Left renal pelvis (tissue), 4 donors: ENCODE measurements at places on chromosomes 7 and 10.

DNA sequence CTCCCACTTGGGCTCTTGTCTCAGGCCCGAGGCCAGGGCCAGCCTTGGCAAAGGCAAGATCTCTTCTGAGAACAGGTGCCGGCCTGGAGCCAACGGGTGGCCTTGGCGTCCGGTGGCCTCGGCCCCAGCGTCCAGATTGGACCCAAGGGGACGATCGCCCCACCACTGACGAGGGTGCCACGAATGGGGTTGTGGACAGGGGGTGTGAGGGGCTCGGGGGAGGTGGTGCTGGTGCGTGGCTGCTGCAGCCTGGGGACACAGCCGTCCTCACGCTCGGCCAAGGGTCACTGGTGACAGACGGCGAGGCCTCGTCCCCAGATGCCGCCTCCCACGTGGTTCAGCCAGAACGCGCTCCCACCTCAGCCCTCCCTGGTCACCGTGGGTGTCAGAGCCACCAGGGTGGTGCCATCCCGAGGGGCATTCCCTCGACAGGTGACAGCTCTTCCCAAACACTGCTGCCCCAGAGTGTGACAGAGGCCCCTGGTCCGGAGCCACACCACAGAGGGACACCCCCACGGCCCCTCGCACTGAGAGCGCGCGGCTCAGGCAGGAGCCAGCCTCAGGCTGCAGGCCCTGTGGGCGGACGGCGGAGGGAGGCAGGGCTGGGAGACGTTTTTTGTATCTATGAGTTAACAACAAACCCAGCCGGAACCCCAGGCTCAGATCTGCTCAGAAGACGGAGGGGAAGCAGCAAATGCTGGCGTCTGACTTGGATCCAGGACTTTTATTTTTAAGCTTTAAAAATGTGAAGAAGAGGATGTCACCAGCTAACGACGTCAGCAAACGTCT, 18.5 kb upstream of the CFAP46 start:
- DNase-seq, result no peak

GRCh38 chr10:92011560-92012214, 88.1 kb downstream of the BTAF1 start:
- no peak for DNase-seq

DNA sequence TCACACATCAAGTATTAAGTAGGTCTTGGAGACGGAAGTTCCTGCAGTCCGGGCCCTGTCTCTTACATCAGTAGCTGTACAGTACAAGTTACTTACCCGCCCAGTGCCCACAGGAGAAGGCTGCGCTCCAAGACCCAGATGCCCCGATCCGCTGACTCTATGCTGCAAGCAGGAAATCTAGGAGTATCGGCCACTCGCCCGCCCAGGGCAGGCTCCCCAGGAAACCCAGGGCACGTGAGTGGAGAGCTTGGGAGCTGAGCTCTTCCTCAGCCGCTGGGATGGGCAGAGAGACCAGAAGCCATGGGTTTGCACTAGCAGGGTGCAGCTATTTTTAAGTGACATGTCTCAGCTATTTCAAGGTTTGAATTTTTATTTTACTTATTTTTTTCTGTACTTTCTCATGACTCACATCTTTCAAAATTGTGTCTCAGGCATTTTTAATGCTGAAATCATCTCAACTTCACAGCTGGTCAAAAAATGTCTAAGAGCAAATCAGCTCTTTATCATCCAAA, 1.9 kb upstream of the GPER1 start:
- no peak for DNase-seq

- DNase-seq, result no peak
Observed at GRCh38 chr7:29285444-29285793, 90.8 kb downstream of the CHN2 start.

DNA sequence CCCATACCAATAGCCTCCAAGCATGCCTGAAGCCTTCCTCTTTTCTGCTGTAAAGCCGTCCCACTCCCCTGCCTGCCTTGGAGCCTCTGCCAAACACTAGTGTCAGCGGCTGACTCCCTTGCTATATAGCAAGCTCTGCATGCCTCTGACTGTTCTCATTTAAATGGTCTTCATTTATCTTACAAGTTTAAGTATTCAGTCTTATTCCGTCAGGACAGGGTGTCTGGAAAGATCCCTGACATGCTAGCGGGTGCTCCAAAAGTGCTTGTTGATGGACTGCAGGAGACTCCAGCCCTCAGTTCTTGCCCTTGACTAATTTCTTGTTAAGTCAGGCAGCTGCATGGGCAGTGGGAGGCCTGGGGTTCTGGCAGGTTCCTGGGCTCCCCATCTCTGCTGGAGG, 298.7 kb downstream of the GFRA1 start:
- no peak for DNase-seq

GRCh38 chr7:92608380-92609322, 18.5 kb upstream of the FAM133B start:
- no peak for DNase-seq

DNA sequence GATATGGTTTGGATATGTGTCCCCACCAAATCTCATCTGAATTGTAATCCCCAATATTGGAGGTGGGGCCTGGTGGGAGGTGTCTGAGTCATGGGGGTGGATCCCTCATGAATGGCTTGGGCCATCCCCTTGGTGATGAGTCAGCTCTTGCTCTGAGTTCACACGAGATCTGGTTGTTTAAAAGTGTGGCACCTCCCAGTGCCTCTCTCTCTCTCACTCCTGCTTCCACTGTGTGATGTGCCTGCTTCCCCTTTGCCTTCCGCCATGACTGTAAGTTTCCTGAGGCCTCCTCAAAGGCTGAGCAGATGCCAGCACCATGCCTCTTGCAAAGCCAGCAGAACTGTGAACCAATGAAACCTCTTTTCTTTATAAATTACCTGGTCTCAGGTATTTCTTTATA, 4.8 kb upstream of the GCK start:
- no peak for DNase-seq

GRCh38 chr7:41637049-41637448, 65.8 kb downstream of the INHBA start:
- DNase-seq, result no peak

GRCh38 chr10:122021828-122022227, 32.9 kb downstream of the TACC2 start:
- DNase-seq, result no peak

DNA sequence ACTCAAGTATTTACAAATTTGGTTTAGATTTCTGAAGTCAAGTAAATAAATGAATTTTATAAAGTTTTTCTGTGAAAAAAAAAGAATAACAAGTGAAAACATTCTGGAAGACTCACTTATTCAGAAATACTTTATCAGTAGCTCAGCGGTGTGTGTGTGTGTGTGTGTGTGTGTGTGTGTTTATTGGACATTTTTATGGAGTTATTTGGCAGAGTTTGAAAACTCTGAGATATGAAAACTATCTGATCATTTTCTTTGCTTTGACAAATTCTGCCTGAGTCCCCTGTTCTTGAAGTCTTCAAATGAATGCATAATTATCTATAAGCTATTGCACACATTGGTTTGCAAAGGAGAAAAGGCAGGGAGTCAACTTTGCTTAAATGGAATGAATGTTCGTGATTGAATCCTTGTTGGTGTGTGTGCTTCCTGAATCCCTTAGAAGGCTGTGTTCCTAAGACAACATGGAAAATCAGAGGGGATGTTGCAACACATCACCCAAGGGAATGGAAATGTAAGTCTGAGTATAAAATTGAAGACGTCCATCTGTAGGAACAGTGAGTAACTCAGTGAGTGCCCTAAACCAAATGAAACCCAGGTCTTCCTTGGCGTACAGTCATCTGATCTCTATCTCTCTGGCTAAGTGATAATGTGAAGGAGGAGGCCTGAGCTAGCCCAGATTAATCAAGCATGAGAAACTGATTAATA, 160.9 kb downstream of the REEP3 start:
- DNase-seq, result no peak

DNA sequence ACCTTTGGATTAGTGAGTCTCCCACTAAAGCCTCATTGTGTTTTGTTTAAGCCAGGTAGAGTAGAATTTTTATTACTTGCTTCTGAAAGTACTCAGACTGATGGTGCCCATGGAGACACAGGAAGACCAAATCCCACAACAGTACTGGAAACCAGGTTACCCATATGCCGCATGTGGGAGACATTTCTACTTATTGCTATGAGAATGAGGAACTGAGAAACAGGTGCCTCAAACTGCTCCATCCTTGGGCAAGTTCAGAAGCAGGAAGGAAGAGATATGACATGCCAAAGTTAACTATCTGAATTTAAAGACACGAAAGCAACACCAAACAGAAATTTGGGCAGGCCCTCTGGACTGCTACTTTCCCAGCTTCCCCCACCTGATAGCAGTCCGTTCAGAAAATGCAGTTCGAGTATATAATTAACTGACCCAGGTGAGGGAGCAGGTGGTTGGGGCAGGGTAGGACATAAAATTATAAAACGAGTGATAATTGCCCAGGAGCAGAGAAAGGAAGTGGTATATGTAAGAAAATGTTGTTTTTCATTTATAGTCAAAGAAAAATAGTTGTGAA, 382.3 kb upstream of the MTPN start:
- DNase-seq, result no peak

GRCh38 chr7:151087245-151088018, 1.2 kb downstream of the AGAP3 start:
- DNase-seq, result no peak

DNA sequence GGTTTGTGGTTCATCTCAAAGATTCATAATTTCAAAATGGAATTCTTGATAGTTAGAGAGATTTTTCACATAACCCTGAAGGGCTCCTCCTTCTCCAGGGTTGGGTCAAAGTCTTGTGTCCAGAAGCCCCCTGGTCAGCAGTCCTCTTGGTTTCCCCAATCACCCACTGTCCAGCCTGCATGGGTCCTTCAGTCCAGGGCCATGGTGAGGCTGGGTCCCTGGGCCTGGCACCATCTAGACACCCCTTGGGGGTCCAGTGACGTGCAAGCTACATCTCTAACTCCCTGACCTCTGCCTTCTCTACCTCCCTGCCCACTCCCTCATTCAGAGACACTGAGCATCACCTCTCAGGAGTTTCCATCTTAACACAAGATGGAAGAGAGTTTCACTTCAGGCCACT, 26.1 kb downstream of the ANXA8 start:
- no peak for DNase-seq

DNA sequence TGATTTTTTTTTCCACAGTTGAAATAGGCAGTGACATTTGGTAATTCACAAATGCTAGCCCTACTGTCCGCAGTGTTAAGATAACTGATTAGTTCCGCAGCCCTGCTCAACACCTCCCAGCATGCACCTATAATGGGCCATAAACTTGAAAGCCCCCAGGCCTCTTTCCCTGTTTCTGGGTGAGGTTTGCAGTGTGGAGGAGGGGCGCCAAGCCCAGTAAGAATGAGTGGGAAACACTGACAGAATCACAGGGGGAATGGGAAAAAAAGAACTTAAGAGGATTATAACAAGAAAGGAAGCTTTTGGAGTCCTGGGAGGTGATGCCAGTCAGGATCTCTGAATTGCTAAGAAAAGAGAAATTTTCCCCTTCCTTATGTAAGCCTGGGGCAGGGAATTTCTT, 39.6 kb upstream of the SP8 start:
- DNase-seq, result no peak

DNA sequence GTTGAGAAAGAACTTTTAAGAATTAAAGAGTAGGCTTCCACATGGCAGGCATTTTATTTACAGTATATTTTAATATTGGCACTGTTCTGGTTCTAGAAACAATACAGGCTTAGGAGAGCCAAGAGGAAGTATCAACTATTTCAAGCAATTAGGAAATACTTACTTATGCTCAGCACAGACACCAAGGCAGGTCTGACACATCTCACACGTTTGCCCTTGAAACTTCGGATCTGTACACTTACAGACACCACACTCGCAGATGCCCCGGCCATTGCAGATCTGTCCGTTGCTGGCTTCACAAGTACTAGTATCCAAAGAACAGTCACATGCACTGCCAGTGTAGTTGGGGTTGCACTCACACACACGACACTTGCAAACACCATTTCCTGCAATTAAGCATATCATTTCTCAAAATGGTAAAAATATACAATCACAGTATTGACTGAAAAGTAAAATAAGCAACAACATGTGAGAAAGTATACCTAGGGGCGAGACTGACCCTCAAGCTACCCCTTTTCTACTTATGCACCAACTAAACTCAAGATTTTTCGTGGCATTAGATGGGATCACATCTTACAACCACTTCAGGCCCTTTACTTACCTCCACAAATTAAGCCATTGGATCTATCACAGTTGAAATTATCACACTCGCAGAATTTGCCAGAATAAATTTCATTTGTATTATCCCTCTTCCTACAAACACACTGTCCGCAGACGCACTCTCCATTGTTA, 46.6 kb downstream of the ITGB1 start:
- no peak for DNase-seq

- no peak for DNase-seq
Observed at GRCh38 chr10:49830846-49831245, 68.7 kb upstream of the OGDHL start.

DNA sequence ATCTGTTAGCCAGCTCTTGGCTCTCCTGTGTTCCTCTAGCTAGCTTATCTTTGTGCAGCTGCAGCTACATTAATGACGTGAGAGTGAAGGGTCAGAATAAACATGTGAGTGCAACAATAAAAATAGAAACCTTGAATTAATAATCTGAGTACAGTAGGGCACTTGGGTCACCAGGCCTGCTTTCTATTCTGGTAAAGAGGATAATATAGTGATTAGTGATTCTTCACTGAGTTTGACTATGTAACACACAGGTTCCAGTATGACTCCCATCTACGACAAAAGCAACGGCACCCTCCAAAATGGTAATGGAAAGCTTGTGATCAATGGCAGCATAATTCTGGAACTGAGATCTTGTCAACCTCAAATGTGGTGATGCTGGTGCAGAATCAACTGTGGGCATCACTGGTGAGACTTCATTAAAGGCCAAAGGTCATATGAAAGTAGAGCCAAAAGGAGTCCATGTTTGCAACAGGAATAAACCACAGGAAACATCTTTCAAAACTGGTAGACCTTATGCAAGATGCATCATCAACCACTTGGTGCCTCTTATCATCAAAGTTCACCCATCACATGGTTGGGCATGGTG, 77.6 kb downstream of the NRBF2 start:
- no peak for DNase-seq

- DNase-seq, result peak; percentile 16
Observed at GRCh38 chr7:69276011-69276729, 322.1 kb upstream of the AUTS2 start.

- no peak for DNase-seq
Observed at GRCh38 chr7:13880789-13881188, 108.7 kb downstream of the ETV1 start.

DNA sequence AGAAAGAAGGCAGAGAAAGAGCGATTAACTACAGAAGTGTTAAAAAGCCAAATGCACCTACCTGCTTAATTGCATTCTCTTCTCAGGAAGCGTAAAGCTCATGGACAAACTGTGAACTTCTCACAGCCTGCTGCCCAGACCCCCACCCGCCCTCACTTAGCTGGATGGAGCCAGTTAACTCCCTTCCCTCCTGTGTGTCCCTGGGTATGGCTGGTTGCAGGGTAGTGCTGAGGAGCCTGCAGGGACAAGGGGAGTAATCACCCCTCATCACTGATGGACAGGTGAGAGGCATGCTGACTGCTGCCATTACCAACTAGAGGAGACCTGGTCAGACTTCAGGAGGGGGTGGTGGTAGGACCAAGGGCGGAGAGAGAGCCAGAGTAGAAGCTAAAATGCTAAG, 37.5 kb downstream of the ENO4 start:
- DNase-seq, result no peak

DNA sequence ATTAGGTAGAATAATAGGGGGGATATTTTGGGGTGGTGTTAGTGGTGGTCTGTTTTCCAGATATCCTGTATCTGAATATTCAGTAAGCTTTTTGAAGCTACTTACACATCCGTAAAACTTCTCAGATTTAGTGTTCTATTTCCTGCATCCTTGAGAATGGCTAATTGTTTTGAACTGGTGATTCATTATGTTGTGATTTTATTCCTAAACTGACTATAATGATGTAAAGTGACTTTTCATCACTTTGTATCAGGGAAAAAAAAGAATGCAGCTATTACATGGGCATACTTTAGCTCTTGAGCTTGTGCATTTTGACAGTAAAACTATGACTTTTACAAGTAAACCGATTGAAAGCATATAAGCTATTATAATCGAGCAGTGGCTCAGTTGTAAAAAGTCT, 18.2 kb downstream of the WAC start:
- no peak for DNase-seq
